Parietal lobe (tissue), 2 donors: ENCODE measurements at places on chromosomes 5 and 9. TPM values are rescaled to one million over a fixed set of nuclear protein-coding genes. Genes with fewer than 3 reads are reported as not detected.

The MELK gene
- total RNA-seq: 5.0 TPM

The CARD6 gene
- total RNA-seq: 0.63 TPM

The OLFM1 gene
- total RNA-seq: 76.7 TPM

The CARD9 gene
- 0.63 TPM for total RNA-seq

The IFNA2 gene
- total RNA-seq: not detected

The SLC23A1 gene
- total RNA-seq: not detected

The PCDHB3 gene
- 24.7 TPM for total RNA-seq

The ABCA1 gene
- total RNA-seq: 41.6 TPM

The UGT3A1 gene
- total RNA-seq: not detected

The IL3 gene
- not detected for total RNA-seq

The TNFSF8 gene
- total RNA-seq: 0.31 TPM

The ABO gene
- total RNA-seq: not detected

The CYSRT1 gene
- not detected for total RNA-seq

The FOXD1 gene
- 0.31 TPM for total RNA-seq

The PCA3 gene
- 1.6 TPM for total RNA-seq

The INSL6 gene
- total RNA-seq: not detected

The RFESD gene
- 2.5 TPM for total RNA-seq

The GPR150 gene
- not detected for total RNA-seq

The MTAP gene
- total RNA-seq: 21.6 TPM

The PCDHA8 gene
- 25.7 TPM for total RNA-seq

The ZFP2 gene
- 10.3 TPM for total RNA-seq

The ZMAT2 gene
- total RNA-seq: 41.9 TPM

The INSL4 gene
- total RNA-seq: not detected

The TMEM161B gene
- total RNA-seq: 66.7 TPM

The SELENOP gene
- total RNA-seq: 24.4 TPM

The HTR1A gene
- total RNA-seq: 18.5 TPM

The TMEM252 gene
- not detected for total RNA-seq

The LHX3 gene
- not detected for total RNA-seq

The CAMK2A gene
- 13.8 TPM for total RNA-seq

The TIMD4 gene
- not detected for total RNA-seq

The WHRN gene
- total RNA-seq: 1.9 TPM

The NSMF gene
- total RNA-seq: 66.7 TPM

The CDH10 gene
- 50.7 TPM for total RNA-seq

The DOK3 gene
- total RNA-seq: 9.1 TPM

The IFNA21 gene
- total RNA-seq: not detected

The TMEM215 gene
- 0.31 TPM for total RNA-seq

The PCDHB13 gene
- total RNA-seq: 29.7 TPM

The POLK gene
- 74.2 TPM for total RNA-seq

The CXCL14 gene
- total RNA-seq: 7.8 TPM

The TENT4A gene
- total RNA-seq: 42.9 TPM

The CPLANE1 gene
- total RNA-seq: 124 TPM

The DDX4 gene
- 0.31 TPM for total RNA-seq

The ZFYVE16 gene
- 93.3 TPM for total RNA-seq

The ENTPD2 gene
- total RNA-seq: 0.63 TPM

The NRG2 gene
- total RNA-seq: 8.1 TPM

The SLC36A2 gene
- not detected for total RNA-seq

The SCGB3A2 gene
- total RNA-seq: not detected

The ITK gene
- not detected for total RNA-seq

The IRX1 gene
- total RNA-seq: not detected

The OR1B1 gene
- not detected for total RNA-seq
